ENCODE measurements at places on chromosomes 2 and 18.

GRCh38 chr2:81528852-81529480 lies 1224.4 kb upstream of the LRRTM1 start:
- no peak for DNase-seq

GRCh38 chr2:140596447-140596846 lies 1534.4 kb downstream of the LRP1B start:
- no peak for DNase-seq

- DNase-seq, result no peak
These were observed 22.1 kb downstream of the TGFA start for GRCh38 chr2:70531419-70532086.

- no peak for DNase-seq
These were observed 38.5 kb upstream of the GPR17 start for GRCh38 chr2:127607399-127607908.

GRCh38 chr18:70421471-70422390 lies 132.9 kb downstream of the SOCS6 start:
- DNase-seq, result no peak

DNA sequence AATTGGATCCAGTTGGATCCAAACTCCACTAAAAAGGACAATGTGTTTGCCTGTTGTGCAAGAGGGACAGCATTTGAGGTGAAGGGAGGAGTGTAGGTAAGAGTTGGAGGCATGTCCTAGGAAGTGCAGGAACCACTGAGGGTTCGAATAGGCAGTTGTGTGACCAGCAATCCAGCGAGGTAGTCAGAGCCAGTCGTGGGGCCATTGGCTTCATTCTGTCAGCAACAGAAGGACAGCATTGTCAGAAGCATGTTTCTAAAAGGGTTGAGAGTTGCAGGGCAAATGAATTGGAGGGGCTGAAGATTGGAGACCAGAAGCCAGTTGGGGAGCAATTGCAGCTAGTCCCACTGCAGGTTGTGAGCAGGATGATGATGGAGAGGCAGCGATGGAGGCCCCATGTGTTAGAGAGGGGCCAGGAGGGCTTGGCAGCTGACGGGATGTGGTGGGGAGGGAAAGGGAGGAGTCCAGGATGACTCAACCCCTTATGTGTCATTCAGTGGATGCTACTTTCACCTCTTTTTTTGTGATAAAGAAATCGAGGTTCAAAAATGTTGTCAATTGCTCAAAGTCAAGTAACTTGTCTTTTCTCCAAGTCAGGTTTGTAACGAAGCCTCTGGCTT lies 96.7 kb upstream of the SIX3 start:
- no peak for DNase-seq

DNA sequence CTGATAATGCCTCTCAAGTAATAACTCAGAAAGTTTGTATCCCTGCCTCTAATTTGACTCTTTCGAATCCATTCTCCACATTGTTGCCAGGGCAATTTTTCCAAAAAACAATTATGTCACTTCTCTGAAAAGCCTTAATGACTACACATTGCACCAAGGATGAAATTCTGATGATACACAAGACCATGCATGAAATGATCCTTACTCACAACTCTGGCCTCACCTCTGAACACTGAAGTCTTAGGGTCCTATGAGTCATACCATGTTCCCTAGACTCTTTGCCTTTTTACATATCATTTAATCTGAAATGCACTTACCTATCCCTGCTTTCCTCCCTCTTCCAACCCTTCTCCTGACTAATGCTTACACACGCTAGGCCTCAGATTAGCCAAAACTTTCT lies 51.0 kb downstream of the WDPCP start:
- DNase-seq, result no peak

DNA sequence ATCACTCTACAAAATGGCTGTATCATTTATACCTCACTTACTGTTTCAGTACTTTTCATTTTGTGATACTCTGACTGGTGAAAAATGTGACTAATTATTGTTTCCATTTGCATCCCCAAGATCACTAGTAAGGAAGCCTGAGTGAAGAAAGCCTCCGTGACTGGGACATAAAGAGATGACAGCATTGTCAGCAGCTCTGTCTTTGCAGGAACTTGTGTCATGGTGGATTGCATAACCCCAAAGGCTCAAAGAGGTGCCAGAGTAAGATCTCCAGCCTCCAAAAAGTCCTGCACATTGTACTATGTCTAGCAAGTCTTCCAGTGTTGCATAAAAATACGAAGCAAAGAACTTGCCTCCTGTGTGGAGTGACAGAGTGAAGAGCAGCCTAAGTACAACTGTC lies 187.5 kb upstream of the CRIM1 start:
- no peak for DNase-seq

DNA sequence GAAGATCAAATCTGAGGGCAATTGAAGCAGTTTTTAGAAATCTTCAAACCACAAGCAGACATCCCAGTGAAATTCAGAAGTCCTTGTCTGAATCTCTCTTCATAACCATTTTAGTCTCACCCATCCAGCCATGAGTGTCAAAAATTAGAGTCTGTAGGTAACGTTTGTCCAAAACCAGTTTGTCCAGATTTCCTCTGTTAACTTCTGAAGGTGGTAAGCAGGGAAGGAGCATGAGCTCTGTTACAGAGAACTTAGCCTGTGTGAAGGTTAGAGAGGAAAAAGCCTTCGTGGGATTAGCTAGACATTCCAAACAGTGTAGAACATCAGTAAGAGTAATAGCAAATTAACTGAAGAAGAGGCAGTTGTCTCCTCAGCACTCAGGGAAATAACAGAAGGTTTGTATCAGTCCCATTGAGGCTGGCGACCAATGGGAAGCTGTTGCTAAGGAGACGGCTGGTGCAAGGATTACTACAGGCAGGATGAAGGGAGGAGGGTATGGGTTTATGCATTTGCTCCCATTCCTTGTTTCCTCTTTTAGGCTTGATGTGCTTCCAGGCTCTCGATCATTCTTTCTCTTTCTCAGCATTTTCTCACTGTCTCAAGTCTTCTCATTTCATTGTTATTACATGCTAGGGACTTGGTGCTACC lies 8.7 kb upstream of the GPR155 start:
- DNase-seq, result no peak

DNA sequence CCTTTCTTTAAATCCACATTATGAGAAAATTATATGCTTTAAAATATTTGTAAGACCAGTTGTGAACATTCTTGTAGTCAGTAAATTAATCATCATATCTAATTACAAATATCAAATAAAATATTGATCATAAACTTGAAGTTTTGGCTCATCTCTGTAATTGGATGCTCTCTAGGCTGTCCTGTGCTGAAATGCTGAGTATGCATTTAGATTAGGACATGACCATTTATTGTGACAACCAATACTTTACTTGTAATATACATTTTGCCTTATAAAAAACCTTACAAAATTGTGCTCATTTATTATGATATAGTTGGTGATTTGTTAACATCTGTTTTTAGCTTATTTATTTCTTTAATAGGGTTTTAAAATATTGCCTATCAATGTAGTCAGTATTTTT lies 116.1 kb upstream of the DOCK10 start:
- DNase-seq, result no peak

GRCh38 chr18:36899289-36899688 lies 70.4 kb downstream of the KIAA1328 start:
- no peak for DNase-seq

- no peak for DNase-seq
These were observed 9.7 kb downstream of the PMAIP1 start for GRCh38 chr18:59909289-59910036.

GRCh38 chr2:201904538-201905420 lies 98.4 kb downstream of the CDK15 start:
- DNase-seq, result no peak

DNA sequence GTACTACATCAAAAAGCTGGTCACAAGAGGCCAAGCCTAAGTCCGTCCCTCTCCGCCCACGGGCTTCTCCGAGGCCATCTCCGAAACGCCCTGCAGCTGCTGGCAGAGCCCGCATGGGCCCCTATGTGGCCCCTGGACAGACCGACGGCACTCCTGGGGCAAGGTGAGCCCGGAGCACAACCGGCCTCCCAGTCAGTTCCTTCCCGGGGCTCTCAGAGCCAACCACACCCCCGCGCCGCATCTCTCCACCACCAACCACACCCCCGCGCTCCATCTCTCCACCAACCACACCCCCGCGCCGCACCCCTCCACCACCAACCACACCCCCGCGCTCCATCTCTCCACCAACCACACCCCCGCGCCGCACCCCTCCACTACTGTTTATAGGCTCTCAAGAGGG lies 93.5 kb downstream of the ZNF516 start:
- DNase-seq, result no peak

GRCh38 chr2:9463698-9464034 lies 10.7 kb upstream of the IAH1 start:
- no peak for DNase-seq

DNA sequence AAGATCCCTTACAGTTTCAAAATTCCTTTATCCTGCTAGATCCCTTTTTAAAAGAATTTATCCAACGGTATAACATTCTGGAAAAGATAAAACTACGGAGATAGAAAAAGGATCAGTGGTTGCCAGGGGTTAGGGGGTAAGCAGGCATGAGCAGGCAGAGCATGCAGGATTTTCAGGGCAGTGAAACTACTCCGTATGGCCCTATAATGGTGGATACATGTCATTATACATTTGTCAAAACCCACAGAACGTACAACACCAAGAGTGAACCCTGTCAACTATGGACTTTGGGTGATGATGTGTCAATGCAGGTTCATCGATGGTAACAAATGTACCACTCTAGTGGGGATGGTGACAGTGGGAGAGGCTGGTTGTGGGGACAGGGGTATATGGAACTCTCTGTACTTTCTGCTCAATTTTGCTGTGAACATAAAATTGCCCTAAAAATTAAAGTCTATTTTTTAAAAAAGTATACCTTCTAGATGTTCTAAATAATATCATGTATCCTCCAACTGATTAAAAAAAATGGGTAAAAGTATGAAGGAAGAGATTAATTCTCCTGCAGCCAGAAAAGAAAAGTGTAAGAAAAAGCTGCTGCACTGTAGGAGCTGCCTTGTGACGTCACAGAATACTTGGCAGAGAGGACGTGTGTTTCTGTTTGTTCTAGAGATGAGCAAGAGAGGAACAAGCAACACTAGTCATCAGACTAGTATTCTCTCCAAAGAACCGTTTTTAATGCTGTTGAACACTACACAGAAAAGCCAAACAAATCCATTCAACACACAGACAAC lies 23.6 kb downstream of the ANKRD44 start:
- peak; percentile 25 for DNase-seq

GRCh38 chr2:84741182-84741822 lies 139.6 kb downstream of the TRABD2A start:
- no peak for DNase-seq

GRCh38 chr2:218890369-218890768 lies 9.7 kb downstream of the WNT10A start:
- DNase-seq, result no peak

- DNase-seq, result no peak
These were observed 364.7 kb downstream of the XIRP2 start for GRCh38 chr2:167253025-167253424.

GRCh38 chr2:160298960-160299359 lies 98.9 kb upstream of the ITGB6 start:
- DNase-seq, result no peak

- DNase-seq, result no peak
These were observed 373.8 kb upstream of the SYT4 start for GRCh38 chr18:43651057-43651456.

DNA sequence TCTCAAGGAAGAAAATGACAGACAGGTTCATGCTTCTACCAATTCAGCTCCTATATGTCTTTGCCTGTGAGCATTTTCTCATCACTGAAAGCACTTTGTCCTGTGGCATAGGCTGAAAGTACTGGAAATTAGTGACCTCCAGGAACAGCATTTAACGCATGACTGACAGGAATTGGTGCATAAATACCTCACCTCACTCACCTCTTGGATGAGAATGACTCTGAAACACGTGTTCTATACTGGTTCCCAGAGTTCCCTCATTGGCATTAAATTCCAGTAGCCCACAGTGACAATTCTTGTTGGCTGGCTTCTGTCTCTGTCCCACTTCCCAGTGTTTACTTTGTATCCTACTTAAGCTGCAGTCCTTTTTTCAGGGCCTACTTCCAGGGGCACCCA lies 83.4 kb upstream of the MAPRE2 start:
- DNase-seq, result no peak

- no peak for DNase-seq
These were observed 7.4 kb downstream of the IL1R2 start for GRCh38 chr2:101998896-101999789.

- DNase-seq, result no peak
These were observed 132.3 kb downstream of the FOXI3 start for GRCh38 chr2:88320076-88320773.

GRCh38 chr2:1823187-1824169 lies 79.2 kb upstream of the PXDN start:
- DNase-seq, result no peak

DNA sequence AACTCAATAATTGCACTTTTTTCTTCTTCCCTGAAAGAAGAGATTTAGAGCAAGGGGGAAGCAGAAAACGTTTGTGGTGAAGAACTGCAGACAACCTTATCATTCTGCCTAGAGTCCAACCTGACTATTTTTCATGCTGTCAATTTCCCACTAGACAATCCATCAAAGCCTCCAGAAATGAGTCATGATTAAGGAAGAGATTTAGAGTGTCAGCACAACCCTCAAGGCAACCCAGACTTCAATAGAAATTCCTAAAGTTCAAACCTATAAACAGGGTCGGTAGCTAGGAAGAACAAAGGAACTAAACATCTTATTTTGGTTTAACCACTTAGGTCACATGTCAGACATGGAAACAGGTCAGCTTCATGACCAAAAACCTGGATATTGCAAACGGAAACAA lies 86.9 kb downstream of the SLC25A12 start:
- no peak for DNase-seq

DNA sequence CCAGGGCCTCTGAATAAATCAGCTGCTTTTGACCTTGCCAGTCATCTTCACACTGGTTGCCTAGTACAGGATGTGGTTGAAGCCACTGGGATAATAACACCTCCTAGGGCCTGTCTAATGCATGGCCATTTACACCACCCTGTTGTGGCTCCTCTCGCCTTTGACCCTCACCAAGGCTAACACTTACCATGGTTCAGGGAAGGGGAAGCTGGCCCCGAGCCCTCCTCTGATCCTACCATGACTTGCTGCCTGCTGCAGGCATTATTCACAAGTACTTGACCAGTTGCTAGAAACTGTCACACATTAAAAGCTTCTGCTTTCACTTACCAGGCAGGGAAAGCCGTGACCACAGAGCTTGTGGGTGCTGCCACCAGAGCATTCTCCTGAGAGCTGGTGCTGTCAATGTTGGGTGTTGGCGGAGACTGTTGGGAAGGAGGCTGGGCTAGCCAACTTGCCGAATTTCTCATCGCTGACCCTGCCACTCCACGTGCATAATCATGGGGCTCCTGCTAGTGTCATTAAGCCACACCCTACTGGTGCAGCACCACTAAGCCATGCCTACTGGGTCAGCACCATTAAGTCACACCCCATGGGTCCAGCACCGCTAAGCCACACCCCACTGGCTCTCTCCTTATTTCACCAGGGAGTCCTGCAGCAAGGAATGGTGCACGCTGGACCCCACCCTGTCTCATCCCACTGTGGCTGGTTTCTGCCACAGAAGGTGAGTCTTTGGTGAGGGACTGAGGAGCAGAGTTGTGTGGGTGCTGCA lies 47.0 kb upstream of the TTC39C start:
- no peak for DNase-seq

GRCh38 chr18:8980496-8980895 lies 122.0 kb upstream of the NDUFV2 start:
- no peak for DNase-seq

All from hypothalamus (tissue), 51 donors.